CD8-positive, alpha-beta T cell (primary cell): ENCODE measurements at places on chromosomes 3 and 15. TPM values are rescaled to one million over a fixed set of nuclear protein-coding genes. Genes with fewer than 3 reads are reported as not detected.

DNA sequence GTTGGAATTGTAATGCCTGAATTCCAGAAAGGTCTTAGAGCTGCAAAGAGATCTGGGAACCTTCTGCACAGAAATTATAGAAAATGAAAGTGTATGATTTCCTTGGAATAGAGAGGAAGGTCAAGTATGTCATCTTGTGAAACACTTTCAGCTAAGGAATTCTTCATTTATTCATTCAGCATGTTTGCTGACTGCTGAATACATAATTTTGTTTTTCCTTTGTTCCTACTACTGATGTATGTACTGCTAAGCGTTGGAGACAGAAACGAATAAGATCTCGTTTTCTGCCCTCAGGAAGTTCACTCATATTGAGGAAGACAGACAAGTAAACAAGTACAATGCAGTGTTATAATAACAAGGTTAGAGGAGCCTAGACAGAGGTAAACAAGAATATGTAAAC is 14.3 kb upstream of the IL20RB start:
- no peak for DNase-seq

- no peak for DNase-seq
Measured at GRCh38 chr3:29758434-29759322, 477.8 kb downstream of the RBMS3 start.

The ATP13A4 gene
- 2.3 TPM for total RNA-seq

- DNase-seq: no peak
Measured at GRCh38 chr3:52440249-52440551, 4.7 kb downstream of the SEMA3G start.
